ENCODE measurements at places on chromosomes 5 and 9. TPM values are rescaled to one million over a fixed set of nuclear protein-coding genes. Genes with fewer than 3 reads are reported as not detected.
A peak's percentile ranks its signal among the peaks of the same experiment; 100 is the strongest.

DNA sequence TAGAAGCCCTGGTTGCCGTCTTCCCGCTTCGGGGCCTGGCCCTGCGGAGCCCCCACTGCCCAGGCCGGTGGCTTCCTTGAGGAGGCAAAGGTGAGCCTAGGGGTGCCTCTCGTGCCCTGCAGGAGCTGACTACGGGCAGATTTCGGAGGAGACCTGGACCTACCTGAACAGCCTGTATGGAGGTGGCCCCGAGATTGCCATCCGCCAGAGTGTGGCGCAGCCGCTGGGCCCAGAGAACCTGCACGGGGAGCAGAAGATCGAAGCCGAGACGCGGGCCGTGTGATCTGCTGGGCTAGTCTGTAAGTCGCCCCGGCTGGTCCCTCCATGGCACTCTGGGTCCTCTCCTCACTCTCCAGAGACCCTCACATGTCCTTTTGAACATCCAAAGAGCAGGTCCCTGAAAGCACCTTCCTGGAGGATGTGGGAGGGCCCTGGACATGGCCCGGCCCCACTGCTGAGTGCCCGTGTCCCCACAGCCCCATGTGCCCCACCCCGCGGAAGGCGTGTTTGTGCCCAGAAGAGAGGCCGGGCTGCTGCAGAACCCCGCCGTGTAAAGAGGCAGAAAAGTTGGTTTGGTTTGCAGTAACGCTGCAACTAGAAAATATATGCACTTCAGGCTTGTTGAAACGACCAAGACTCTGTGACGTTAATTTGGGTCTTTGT is 44.9 kb downstream of the USP20 start:
- DNase-seq = no peak

GRCh38 chr5:79552984-79553383 is 39.0 kb upstream of the HOMER1 start:
- DNase-seq = no peak

The GCNT4 gene
- total RNA-seq = 5.1 TPM

- DNase-seq = peak; percentile 88
Measured at GRCh38 chr5:181204826-181205760, at the start of gene TRIM7. TRIM7 (minus strand) TSS chr5:181205196; CDS start chr5:181205110, 86 bp downstream.

GRCh38 chr5:180020176-180020575 is 51.4 kb downstream of the RNF130 start:
- no peak for DNase-seq

DNA sequence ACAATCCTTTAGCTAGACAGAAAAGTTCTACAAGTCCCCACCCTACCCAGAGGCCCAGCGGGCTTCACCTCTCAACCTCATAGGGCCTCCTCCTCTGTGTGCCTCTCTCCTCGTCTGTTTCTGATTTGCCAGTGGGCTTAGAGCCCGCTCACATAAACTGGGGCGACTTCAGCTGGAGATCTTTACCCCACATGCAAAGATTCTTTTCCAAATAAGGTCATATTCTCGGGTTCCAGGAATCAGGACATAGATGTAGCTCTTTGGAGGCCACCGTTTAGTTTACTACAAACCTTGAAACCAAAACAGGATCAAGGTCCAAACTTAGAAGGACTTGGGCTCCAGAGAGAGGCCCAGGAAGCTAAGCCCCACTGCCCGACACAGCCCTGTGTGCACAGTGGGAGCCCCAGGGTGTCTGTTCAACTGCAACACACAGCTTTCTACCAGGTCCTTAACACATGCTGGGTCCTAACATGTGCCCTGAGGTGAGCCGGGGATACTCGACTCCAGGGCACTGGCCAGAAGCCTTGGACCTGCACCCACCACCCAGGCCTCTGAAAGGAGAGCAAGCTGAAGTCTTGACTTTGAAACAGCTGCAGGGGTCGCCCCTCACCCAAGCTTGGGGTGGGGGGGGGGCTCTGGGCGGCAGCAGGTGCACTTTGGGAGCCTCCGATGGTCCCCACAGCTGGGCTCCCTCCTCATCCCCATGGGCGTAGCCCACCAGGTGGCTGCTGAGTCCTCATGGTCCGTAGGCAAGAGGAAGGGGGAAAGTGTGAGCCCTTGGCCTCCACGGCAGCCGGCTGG is 26.8 kb upstream of the SLC12A7 start:
- no peak for DNase-seq

DNA sequence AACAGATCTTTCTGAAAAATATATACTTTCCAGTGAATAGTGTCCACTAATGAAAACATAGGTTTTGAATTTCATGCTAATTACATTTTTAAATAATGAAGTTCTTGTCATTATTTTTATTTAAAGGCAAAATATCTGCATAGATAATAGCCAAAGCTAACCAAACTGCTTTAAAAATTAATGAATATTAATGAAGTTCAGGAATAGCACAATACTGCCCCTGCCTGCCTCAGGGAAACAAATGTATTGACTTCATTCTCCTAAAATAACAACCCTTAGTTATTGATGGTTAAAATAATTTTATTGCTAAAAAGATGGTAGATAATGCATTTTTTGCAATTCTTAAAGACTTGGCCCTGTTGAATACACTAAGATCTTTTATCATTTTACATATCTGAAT is 103.6 kb upstream of the SSBP2 start:
- DNase-seq = no peak

The SYK gene
- total RNA-seq = not detected
